ENCODE measurements at places on chromosomes 4 and X.

DNA sequence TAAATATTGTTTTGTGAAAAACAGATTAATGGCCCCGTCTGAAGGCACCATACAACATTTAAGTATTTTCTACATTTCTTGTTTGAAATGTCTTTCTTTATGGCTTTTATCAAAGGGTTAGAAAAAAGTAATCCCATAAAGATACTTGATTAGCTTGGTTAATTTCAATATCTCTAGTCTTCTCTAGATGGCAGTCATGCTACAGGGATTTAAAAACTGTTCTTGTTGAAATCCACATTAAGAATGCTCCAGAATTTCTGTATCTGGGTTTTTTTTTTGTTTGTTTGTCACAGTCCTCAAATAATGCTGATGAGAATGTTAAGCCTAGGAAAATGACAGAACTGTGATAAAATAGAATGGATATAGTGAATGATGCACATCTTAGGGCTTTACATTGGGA, 109.0 kb upstream of the AADAT start:
- DNase-seq: no peak

DNA sequence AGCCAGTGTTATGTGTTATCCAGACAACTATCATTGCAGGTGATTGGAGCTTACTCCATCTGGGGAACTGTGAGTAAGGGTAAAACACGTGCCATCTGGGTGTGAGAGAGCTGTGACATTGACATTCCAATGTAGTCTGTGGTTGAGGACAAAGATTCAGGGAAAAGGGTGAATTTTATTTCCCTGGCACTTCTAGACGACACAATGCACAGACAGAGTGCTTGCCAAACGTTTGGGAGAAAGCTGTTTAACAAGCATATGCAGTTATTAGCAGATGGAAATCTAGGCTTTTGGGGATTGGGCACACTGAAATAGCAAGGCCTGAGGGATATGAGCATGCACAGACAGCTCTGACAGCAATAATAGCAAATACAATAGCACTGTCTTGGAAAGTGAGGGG, 21.3 kb upstream of the CTSO start:
- peak; percentile 18 for DNase-seq

GRCh38 chr4:104524591-104524990, 29.9 kb upstream of the CXXC4 start:
- DNase-seq: no peak

- DNase-seq: no peak
Measured at GRCh38 chr4:59091146-59092142, 1981.3 kb upstream of the IGFBP7 start.

DNA sequence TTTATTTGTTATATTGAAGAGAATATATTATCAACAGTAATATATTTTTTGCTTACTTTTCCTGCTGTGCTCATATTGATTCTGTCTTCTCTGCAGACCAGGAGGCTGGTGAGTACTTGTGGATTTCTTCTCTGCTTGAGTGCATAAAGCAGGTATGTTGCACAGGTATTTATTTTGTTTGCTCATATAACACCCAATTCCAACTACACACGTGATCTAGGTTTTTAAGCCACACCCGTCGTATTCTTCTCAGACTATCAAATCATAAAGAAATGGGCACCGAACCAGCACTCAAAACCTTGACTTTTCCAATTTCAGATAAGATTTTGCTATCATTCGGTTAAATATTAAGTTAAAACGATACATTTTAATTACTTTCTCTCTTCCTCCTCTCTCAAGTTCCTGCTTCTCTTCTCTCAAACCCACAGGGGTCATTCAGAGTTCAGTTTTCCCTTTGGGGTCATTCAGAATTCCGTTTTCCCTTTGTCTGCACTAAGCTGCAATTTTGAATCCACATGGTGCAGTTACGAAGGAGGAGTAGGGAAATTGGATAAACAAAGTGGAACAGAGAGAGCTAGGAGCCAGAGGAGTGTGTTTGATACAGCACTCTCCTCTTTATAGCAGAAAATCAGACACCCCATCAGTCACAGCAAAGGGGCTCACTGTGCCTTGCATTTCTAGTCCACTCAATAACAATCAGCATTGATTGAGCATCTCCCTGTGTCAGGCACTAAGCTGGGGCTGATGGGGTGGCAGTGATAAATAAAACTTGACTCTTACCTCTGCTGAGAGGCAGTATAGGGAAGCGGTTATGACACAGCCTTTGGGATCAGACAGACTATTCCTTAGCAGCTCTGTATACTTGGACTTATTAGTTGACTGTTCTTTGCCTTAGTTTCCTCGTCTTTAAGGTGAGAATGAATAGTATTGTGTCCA, at the start of gene ADH1C:
ADH1C (minus strand) TSS at position 145 of the 936 bp plus-strand sequence; CDS start at position 74, 71 bp downstream.
- DNase-seq: peak; percentile 29

GRCh38 chr4:81346719-81347118, 125.0 kb downstream of the RASGEF1B start:
- no peak for DNase-seq

DNA sequence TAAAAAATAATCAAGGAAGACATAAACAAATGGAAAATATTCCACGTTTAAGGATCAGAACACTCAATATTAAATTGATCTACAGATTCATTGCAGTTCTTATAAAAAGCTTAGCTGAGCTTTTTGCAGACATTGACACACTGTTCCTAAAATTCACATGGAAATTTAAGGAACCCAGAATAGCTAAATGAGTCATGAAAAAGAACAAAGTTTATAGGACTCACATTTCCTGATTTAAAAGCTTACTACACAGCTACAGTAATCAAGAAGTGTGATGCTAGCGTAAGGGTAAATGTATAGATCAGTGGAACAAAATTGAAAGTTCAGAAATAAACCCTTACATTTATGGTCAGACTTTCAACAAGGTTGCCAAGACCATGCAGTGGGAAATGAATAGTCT, 33.1 kb downstream of the NSUN7 start:
- no peak for DNase-seq

GRCh38 chrX:143363419-143363818, 153.9 kb downstream of the SPANXN3 start:
- no peak for DNase-seq

DNA sequence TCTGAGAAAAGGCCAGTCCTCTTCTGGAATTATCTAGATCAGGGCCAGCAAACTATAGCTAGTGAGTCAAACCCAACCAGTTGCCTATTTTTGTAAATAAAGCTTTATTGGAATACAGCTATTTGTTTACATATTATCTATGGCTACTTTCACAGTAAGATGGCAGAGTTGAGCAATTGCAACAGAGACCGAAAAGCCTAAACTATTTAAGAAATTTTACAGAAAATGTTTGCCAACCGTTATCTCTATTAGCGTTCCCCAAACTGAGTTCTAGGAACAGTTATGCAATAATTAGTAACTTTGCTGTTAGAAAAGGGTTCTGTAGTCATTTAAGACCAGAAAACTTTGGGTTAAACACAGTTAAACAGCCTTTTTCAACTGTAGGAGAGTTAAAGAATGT, 10.5 kb downstream of the TEX13B start:
- DNase-seq: no peak

DNA sequence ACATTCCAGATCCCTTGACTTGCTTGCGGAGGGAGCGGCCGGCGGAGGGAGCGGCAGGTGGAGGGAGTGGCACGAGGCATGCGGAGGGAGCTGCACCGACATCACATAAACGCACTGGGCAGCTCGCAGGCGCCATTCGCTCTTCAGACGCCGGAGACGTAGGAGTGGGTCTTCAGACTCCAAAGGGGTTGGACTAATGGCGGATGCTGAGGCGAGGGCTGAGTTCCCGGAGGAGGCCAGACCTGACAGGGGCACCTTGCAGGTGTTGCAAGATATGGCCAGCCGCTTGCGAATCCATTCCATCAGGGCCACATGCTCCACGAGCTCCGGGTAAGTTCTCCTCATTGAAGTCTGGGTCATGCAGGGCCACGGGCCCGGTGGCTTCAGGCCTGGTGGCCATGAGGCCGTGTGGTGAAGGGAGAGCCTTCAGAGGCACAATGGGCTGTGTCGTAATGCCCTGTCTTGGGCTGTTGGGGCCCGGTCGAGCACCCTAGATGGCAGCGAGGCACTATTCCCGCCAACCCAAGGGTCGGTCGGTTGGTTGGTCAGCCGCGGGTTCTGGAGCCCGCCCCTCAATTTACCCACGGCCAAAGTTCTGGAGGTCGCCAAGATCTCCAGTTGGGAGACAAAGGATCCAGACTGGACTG, at the start of gene TKTL1:
TKTL1 (plus strand) TSS at position 132 of the 647 bp plus-strand sequence; CDS start at position 197, 65 bp downstream.
- no peak for DNase-seq

DNA sequence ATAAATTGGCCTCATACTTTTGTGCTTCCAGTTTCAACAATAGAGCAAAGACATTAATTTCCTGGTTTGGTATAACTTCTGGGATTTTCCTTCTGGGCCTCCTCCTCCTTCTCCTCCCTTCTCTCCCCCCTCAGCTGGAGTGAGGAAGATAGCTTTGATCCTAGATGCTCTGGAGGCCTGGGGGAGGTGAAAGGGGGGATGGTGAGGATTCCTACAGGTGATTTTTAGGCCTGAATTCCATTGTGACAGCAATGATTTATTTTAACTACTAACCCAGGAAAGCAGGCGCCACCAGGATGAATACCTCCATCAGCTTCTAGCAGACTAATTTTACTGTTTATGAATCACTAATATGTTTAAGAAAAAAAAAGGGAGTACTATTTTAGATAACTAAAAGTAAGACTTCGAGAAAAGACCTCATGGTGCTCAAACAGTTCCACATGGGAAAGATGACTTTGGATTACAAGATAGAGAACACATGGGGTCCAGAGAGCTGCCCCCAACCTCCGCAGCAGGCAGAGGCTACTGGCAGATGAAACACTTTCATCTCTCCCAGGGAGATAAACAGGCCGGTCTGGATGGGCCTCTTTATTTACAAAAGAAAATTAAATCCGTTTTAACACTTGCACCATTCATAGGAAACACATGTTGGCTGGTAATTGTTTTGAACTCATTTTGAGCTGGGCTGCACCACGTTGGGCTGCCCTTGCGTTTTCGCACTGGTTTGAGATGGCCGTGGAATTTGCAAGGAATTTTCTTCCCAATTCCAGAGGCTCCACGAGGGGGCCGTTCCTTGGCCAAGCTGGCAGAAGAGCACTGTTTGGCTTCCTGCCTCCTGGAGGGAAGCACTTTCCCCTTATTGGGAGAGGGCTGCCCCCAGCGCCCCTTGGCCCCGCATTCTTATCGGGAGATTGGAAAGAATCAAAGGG, 125.1 kb upstream of the STX18 start:
- DNase-seq: no peak

DNA sequence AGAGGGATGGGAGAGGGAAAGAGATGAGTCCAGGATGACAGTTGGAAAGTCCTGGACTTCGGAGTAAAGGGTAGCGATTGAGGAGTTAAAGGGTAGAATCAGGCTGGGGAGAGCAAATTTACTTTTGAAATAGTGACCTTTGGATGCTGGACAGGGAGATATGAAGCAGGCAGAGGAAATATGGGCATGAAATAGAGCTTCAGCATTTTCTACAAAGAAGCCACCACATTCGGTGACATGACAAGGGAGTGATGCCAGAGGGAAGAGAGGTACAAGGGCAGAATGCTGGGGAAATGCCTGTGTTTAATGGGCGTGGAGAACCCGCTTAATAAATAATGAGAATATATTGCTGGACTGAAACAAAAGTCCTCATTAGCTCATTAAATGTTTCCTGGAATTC, 92.7 kb downstream of the TBL1X start:
- no peak for DNase-seq

GRCh38 chr4:152185786-152186550, 349.9 kb downstream of the FBXW7 start:
- DNase-seq: peak; percentile 57

DNA sequence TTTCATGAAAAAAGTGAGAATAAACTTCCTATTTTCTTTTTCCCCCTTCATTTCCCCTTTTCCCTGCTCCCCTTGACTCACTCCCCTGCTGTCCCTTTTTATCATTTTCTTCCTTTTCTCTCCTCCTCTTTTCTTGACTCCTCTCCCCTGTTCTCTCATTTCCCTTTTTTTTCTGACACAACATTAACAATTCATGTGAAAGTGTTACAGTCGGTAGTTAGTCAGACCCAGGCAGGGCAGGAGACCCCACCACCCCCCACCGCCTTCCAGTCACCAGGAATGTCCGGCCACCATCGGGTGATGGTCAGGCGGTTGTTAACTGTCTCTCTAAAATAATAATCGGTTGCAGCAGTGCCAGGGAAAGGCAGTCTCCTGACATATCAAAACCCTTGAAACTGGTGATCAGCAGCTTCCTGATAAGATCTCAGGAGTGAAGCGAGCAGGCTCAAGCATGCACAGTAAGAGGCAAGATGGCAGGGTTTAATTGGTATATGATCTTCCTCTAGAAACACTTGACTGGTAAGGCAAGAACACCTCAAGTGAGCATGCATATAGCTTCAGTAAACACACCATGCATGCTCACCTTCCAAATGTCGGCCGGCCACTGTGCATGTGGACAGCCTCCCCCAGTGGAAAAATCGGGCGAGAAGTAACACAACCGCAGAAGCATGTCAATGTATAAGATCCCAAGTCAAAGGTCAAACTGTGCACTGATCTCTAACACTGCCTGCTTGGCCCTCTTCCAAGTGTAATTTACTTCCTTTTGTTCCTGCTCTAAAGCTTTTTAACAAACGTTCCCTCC, 191.4 kb downstream of the NDST4 start:
- DNase-seq: no peak

GRCh38 chr4:103008875-103009729, 10.4 kb downstream of the SLC9B1 start:
- DNase-seq: peak; percentile 59

DNA sequence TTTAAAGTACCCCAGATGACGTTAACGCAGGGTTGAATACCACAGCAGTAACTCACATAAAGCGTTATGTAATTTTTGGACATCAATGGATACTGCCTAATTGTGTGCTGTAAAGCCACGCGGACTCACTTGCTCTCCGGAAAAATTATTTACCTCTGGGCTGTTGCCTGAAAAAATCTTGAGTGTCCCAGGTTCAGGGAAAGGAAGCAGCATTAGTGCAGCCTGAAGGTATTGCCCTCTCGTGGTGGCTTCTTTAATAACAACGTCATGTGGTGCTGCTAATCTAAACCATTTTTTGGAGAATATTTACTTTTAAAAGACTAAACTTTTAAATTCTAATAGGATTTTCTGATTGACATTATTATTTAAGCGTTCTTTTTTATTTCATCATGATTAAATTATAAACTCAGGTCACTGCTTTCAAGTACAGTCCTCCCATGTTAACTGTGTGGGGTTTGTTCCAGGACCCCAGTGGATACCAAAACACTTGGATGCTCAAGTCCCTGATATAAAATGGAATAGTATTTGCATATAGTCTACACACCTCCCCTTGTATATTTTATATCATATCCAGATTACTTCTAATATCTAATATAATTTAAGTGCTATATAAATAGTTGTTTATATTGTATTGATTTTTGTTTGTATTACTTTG, 384.8 kb downstream of the FAM133A start:
- DNase-seq: peak; percentile 0

DNA sequence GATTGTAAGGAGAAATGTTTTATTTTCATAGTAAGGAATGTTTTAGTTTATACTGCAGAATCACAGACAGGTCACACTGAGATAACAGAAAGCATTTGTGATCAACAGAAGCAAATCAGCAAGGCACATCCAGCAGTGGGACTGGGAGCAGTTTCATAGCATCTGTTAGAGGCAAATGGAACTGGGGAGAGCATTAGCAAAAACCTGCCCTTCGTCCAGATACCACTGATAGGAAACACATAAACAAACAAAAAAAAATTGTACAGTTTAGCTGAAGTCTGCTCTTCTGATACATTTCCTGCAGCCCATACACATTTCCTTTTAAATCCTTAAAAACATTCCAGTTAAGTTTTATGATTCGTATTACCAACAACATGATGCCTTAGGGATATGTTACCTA, 374.3 kb downstream of the PCDH7 start:
- DNase-seq: no peak
